HEK293T (cell line): ENCODE measurements at places on chromosomes 11 and 22.

GRCh38 chr11:122796128-122796717 lies 42.1 kb upstream of the CRTAM start:
- DNase-seq = peak; percentile 73

DNA sequence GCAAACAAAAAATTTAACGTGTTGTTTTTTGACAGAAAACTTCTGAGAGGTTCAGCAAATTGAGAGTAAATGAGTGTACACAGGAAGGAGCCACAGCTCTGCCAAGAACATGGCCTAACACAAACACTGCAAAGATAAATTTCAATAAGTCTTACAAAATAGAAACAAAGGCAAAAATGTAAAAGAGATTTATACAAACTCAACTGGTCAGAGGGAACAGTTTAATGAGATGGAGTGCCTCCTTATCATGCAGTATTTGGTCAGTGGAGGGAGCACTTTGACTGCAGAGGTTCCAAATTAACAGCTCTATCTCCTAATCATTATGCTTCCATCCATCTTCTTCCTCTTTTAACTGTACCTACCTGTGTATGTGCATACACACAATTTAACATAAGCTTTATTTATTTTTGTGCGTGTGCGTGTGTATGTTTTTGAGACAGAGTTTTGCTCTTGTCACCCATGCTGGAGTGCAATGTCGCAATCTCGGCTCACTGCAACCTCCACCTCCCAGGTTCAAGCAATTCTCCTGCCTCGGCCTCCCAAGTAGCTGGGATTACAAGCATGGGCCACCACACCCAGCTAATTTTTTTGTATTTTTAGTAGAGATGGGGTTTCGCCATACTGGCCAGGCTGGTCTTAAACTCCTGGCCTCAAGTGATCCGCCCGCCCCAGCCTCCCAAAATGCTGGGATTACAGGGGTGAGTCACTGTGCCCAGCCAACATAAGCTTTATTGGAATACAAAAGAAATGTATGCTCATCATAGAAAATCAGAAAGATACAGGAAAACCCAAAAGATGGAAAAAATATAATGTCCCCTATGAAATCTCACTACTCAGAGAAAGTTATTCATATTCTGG lies 111.9 kb downstream of the MRTFA start:
- DNase-seq = no peak

DNA sequence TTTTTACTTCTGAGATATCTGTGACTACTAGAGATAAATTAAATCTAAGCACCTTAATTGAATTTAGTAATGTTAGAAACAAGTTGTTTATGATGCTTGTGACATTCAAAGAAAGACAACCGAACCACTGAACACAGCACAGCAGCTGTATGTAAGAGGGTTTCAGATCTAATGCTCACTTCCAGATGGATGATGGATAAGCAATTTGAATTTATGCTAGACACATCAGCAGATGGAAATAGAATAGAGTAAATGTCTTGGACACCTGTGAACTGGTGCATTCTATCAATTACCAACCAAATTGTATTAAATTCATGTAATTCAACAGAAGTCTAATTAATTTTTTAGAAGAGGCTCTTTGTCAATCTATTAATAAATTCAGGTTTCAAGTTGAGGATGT lies 306.3 kb downstream of the CNTN5 start:
- no peak for DNase-seq

DNA sequence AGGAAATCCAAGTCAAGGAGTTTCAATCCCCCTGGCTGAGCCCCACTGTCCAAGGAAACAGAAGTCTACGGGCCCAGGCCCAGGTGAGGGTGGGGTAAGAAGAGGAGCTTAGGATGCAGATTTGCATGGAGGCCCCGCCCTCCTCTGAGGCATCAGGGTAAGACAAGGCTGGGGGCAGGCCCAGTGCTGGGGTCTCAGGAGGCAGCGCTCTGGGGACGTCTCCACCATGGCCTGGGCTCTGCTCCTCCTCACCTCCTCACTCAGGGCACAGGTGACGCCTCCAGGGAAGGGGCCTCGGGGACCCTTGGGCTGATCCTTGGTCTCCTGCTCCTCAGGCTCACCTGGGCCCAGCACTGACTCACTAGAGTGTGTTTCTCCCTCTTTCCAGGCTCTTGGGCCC lies 31.3 kb upstream of the IGLL5 start:
- DNase-seq = no peak

DNA sequence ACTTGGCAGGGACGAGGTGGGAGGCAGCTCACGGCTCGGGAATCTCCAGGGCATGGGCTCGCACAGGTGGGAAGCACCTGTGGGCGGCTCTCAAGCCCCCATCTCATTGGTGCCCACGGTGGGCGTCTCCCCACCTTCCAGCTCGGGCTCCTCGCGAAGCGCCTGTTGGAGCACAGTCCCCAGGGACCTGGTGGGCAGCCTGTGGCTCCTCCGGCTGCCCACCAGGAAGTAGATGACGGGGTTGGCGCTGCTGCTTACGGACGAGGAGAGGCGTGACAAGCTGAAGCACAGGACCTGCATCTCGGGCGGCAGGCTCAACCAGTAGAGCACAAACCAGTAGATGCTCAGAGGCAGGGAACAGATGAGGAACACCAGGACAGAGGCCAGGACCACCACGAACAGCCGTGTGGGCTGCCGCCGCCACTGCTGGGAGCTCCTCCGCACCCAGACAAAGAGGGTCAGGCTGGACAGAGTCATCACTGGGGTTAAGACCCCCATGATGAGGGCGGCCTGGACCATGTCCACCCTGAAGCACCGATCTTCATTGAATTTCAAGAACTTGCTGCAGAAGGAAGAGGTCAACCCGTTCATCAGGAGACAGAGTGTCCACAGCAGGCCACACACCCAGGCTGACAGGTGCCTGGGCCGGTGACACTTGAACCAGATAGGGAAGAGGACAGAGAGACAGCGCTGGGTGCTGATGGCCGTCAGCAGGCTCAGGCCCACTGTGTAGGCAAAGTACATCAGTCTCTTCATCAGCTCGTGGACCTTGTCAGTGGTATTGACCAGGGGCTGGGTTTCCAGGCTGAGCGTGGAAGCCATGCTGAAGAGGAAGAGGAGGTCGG lies 633 bp downstream of the MRGPRD start:
- no peak for DNase-seq

DNA sequence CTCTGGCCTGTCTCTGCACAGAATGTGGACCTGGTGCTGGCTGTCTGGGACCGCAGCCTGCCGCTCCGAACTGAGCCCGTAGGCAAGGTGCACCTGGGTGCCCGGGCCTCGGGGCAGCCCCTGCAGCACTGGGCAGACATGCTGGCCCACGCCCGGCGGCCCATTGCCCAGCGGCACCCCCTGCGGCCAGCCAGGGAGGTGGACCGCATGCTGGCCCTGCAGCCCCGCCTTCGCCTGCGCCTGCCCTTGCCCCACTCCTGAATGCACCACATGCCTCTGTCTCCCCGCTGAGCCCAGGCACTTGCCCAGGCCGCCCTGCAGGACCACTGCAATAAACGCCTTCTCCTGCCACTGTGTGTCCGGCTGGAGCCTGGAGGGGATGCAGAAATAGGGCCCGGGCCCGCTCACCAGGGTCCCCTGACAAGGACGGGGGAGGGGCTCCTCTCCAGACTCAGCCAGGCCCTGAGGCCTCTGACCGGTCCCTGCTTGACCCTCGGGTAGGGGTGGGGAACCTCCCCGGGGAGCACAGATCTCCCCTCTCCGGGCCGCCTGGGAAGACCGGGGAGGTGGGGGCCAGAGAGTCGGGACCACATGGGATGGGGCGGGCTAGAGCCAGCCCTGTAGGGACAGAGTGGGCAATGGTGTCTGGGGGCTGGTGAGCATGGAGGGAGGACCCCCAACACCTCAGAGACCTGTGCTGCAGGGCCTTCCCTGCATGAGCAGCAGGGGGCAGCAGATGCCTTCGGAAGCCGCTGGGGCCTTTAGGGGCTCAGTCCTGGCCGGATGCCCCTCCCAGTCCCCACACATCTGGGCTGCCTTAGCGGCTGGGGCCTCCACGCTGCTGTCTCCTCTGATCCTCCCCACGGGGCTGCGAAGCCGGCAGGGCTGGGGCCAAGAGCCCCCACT lies 1.4 kb upstream of the TNNI2 start:
- DNase-seq = peak; percentile 70

GRCh38 chr22:30196141-30196879 lies 50.2 kb downstream of the LIF start:
- peak; percentile 51 for DNase-seq

DNA sequence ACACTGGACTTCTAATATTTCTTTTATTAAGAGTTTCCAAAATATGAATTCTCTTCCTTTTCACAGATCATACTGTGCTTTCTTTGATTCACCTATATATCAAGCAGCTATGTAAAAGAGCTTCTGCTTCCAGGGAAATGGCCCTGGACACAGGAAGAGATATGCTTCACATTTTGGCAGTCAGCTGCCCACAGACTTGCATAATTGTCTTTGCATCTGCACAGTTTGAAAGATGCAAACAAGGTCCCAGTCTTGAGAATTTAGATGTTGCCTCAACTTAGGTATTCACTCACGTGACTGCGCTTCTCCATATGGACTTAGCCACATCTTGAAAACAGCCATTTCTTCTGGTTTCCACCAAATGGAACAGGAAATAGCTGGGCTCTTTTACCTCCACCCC lies 92.3 kb upstream of the POU2AF2 start:
- no peak for DNase-seq

DNA sequence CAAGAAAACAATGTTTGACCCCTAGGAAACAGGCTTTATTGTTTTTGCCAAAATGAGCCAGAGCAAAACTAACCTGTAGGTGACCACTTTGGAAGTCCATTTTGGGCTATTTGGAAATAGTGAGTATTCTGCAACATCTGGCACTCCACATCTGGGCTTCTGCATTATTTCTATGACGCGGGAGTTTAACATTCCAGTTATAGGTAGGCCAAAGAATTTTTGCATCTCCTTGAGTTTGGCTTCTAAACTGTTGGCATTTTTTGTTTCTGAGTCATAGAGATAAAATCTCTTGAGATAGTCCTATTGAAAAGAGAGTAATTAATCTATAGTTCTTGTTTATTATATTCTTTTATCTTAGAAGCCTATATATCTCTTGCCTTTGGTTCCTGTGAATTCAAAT lies 2.9 kb downstream of the MMP7 start:
- DNase-seq = no peak

- no peak for DNase-seq
Observed at GRCh38 chr22:24587948-24588347, 4.9 kb downstream of the LRRC75B start.

GRCh38 chr11:104118105-104118744 lies 45.7 kb downstream of the PDGFD start:
- no peak for DNase-seq

DNA sequence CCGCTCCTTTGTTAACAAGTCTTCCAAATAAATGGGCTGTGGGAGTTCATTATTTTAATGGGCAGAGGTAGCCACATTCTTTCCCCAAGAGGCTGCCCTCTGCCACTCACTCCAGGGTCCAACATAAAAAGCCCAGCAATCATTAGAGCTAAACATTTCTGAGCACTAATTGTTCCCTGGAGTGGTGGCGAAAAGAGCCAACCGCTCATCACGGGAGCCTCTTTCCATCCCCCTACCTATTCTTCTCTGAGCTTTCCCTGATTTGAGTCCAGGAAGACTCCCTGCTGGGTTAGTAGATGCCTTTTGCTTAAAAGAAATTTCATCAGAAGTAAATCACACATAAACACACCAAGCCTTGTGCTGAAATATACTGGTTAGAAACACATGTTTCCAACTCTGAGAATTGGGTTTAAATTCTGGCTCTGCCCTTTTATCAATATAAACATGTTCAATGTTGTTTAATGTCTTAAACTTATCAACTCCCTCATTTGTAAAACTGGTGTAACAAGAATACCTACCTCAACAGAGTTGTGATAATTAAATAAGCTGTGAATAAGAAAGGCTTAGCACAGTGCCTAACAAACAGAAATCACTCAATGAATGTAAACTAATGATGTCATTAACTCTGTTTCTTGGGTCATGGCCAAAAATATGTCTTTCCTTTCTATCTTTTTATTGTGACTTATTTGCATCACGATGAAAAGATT lies at the start of gene OR5A2:
TSS of gene OR5A2 (minus strand) at position 53 of the 707 bp plus-strand sequence. CDS start 3,460 bp downstream, outside the sequence.
- DNase-seq = no peak

DNA sequence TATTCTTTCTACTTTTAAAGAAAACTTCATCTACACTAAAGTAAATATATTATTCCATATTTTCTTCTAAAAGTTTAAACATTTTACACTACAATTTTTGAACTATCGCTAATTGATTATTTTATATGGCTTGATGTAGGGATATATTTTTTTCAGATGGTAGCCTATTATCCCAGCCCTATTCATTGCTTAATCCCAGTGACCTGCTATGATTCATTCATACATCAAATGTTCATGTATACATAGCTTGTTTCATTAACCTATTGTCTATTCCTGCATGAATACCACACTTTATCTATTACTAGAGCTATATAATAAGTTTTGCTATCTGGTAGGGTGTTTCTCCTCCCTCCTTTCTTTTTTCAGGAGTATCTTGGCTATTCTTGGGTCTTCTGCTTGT lies 5.0 kb upstream of the ROBO4 start:
- no peak for DNase-seq

GRCh38 chr11:120707098-120707497 lies 195.6 kb downstream of the GRIK4 start:
- DNase-seq = no peak

- DNase-seq = no peak
Observed at GRCh38 chr11:110077346-110077745, 15.8 kb upstream of the ZC3H12C start.

DNA sequence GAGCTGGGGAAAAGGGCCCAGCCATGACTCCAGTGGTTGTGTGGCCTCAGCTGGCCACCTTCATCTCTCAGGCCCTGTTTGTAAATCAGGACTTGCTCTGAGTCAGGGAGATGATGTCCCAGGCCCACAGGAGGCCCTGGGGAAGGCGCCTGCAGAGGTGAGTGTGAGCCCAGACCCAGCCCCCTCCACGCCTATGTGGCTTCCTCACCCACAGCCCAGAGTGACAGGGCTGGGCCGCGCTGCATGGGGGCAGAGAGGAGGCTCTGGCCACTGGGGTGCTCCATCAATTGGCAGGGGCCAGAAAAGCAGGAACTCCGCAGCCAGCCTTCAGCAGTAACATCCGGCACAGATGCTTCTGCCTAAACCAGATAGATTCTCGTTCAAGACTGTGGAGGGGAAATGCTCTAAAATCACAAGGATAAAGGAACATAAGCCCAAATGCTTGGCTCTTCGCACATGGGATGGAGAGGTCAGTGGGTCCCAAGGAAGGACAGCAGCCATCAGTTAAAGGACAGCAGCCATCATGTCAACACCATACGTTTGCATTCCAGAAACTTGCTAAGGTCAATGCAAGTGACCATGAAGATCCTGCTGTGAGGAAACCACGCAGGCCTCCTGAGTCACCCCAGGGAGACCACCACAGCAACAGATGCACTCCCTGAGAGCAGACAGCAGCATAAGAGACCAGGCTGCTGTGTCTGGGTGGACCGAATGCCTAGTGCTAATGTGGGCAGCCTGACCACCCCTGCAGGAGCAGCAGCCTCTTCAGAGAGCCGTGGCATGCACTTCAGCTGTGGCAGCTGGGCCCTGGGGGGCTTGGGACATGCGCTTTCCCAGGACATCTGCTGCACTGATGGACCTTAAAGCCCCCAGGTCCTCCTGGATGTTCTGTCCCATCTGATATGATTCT lies 28.3 kb downstream of the OSBPL5 start:
- no peak for DNase-seq

GRCh38 chr22:37267661-37268413 lies 14.5 kb upstream of the CYTH4 start:
- DNase-seq = no peak

- DNase-seq = no peak
Observed at GRCh38 chr11:66728693-66729385, at the start of gene SPTBN2. Gene SPTBN2 (minus strand): TSS chr11:66729216. CDS start chr11:66721240, 7,976 bp downstream.

GRCh38 chr22:49910229-49911155 lies 7.7 kb downstream of the ALG12 start:
- DNase-seq = no peak
